Adrenal gland (tissue), 19 donors: ENCODE measurements at places on chromosomes 4 and X. TPM values are rescaled to one million over a fixed set of nuclear protein-coding genes. Genes with fewer than 3 reads are reported as not detected.

The MYOZ2 gene
- not detected for total RNA-seq

The NRK gene
- total RNA-seq: 35.8 TPM

The STPG2 gene
- 1.1 TPM for total RNA-seq

The UGT2B11 gene
- total RNA-seq: 0.14 TPM

The DDIT4L gene
- 2.8 TPM for total RNA-seq

The PPP1R2C gene
- not detected for total RNA-seq
